ENCODE measurements at places on chromosomes 13 and 19.

GRCh38 chr13:93409001-93409400, 182.4 kb downstream of the GPC6 start:
- no peak for DNase-seq

GRCh38 chr13:25806264-25806974, 245.4 kb downstream of the SHISA2 start:
- DNase-seq = no peak

DNA sequence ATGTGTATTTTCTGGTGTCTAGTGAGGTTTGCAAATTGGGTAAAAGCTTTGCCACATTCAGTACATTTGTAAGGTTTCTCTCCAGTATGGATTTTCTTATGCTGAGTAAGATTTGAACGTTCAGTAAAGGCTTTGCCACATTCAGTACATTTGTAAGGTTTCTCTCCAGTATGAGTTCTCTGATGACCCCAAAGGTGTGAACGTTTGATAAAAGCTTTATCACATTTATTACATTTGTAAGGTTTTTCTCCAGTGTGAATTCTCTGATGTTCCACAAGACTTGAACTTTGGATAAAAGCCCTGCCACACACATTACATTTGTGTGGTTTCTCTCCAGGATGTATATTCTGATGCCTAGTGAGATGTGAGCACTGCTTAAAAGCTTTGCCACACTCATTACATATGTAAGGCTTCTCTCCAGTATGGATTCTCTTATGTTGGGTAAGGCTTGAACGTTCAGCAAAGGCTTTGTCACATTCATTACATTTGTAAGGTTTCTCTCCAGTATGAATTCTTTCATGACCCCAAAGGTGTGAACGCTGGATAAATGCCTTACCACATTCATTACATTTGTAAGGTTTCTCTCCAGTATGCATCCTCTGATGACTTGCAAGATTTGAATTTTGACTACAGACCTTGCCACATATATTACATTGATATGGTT, 17.4 kb downstream of the ZNF677 start:
- DNase-seq = no peak

DNA sequence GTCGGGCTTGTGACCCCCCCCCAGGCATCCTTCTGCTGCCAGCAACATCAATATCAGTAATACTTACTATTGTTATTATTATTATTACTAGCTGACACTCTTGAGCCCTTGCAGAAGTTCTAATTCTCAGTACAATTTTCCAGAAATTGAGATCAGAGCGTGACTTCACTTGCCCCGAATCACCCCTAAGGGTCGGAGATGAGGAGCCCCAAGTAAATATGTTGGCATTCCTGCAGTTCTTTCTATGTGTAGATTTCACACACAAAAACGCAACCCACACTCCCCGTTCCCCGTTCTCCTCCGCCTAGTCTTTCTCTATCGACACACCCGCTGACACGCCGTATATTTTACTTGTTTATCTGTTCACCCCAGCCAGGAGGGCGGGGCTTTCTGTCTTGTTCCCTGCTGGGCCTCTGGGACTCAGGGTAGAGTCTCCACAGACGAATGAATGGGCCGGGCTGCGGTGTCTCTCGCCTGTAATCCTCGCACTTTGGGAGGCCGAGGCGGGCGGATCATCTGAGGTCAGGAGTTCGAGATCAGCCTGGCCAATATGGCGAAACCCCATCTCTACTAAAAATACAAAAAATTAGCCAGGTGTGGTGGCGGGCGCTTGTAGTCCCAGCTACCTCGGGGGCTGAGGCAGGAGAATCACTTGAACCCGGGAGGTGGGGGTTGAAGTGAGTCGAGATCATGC, 14.7 kb downstream of the TLE5 start:
- peak; percentile 63 for DNase-seq

GRCh38 chr19:23254141-23254910, 4.1 kb upstream of the ZNF724 start:
- DNase-seq = no peak

DNA sequence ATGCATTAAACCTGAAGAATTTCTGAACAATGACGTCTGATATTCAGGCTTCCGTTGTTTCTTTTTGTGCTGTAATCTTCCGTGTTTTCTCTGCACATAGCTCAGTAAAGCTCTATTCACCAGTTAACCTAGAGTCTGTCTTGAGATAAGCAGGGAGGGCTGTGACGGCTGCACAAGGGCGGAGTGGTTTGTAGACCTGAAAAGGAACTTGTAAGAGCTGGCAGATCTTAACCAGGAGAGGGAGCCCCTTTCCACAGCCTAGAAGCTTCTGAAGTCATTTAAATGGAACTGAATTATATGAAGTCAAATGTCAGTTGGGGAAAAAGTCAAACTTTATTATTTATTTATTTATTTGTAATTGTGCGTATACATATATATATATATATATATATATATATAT, 27.5 kb downstream of the DPRX start:
- no peak for DNase-seq
